ENCODE measurements at places on chromosomes 3 and 15. TPM values are rescaled to one million over a fixed set of nuclear protein-coding genes. Genes with fewer than 3 reads are reported as not detected.

AQP9 gene
- 1.3 TPM for total RNA-seq

DNA sequence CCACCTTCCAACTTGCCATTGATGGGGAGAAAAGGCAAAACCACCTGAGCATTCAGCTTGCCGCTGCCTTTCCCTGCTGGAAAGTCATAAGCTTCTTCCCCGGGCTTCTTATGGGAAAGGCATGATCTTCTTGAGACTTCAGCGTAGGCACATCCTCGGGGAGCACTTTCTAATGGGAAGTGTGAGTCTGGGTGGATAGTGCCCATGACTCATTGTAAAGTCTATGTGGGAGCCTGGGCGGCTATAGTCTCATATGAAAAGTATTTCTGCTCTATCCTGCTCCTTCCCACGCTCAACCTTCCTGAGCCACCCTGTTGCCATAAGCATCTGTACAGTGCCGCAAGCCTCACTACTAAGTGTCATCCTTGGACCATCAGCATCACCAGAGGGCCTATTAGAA, 309.9 kb upstream of the THBS1 start:
- no peak overlapping the region for H3K4me3 ChIP-seq
- H3K4me1 ChIP-seq: no peaks in the 10 kb centered on the region
- H3K27me3 ChIP-seq: no peaks in the 10 kb centered on the region
- no peak overlapping the region for H3K27ac ChIP-seq
- H3K36me3 ChIP-seq: no peaks in the 10 kb centered on the region

- DNase-seq: no peak
- H3K4me3 ChIP-seq: peak overlapping the region; percentile 97
- H3K27me3 ChIP-seq: no peaks in the 10 kb centered on the region
- H3K4me1 ChIP-seq: no peaks in the 10 kb centered on the region
- H3K27ac ChIP-seq: peak overlapping the region; percentile 90
Measured at GRCh38 chr3:15427981-15428380, 583 bp downstream of the EAF1 start.

- H3K4me3 ChIP-seq: no peak overlapping the region
- H3K36me3 ChIP-seq: no peaks in the 10 kb centered on the region
- peak overlapping the region; percentile 62 for H3K27ac ChIP-seq
- no peak for DNase-seq
- H3K27me3 ChIP-seq: no peaks in the 10 kb centered on the region
Measured at GRCh38 chr3:12139111-12139511, 19.6 kb downstream of the TIMP4 start.

Data from breast epithelium (tissue), 4 donors.